ENCODE measurements at places on chromosomes 1 and 21.

DNA sequence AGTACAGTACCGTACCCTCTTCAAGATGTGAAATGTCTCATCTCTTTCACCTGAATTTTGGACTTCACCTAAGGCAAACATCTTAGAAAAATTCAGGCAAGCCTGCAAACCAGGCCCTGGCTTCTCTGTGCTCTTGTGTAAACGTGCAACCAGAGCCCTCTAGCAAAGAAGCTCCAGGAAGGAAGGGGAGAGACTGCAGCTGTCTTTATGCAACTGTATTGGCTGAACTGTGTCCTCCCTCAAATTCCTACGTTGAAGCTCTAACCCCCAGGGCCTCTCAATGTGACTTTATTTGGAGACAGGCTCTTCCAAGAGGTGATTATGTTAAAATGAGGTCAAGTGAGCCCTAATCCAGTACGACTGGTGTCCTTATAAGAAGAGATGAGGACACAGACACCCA, 60.3 kb downstream of the SLC45A1 start:
- H3K27me3 ChIP-seq = no peaks in the 10 kb centered on the region
- H3K36me3 ChIP-seq = peaks cover 10% of the 10 kb centered on the region
- peaks cover 47% of the 10 kb centered on the region for H3K4me1 ChIP-seq
- no peak overlapping the region for H3K4me3 ChIP-seq
- DNase-seq = no peak

DNA sequence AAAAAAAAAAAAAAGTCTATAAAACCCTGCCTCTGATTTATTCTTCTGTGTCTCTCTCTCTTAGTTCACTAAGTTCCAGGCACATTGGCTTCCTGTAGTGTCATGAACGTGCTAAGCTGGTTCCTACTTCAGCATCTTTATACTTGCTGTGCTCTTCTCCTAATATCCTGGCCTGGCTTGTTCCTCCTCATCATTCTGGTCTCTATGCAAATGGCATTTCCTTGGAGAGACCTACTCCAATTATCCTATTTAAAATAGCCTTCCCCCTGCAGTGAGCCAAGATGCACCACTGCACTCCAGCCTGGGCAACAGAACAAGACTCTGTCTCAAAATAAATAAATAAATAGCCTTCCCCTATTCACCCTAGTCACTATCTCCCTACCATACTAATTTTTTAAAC, 9.7 kb upstream of the CLCC1 start:
- DNase-seq = no peak
- H3K36me3 ChIP-seq = peaks cover 7% of the 10 kb centered on the region
- H3K4me1 ChIP-seq = no peaks in the 10 kb centered on the region
- no peak overlapping the region for H3K4me3 ChIP-seq
- no peaks in the 10 kb centered on the region for H3K27me3 ChIP-seq

DNA sequence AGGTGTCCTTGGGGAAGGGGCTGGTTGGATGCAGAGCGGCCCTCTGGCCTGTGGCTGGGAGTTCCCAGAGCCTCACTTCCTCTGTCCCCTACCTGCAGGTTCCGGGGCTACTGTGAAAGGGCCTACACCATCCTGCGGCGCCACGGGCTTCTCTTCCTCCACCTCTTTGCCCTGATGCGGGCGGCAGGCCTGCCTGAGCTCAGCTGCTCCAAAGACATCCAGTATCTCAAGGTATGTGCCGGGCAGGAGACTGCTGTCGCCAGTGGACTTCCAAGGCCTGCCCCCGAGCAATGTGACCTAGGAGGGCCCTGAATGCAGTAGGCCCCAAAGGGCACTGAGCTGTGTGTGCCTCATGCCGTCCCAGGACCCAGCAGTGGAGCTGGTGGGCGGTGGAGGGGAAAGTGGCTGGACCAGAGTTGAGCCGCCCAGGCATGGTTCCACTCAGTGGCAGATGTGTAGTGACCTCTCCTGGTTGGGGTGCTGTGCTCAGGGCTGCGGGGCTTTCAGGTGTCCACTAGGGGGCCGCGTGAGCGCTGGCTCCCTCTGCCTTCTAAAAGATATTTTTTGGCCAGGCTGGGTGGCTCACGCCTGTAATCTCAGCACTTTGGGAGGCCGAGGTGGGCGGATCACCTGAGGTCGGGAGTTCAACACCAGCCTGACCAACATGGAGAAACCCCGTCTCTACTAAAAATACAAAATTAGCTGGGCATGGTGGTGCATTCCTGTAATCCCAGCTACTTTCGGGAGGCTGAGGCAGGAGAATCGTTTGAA, 73.4 kb downstream of the PIK3CD start:
- no peaks in the 10 kb centered on the region for H3K27me3 ChIP-seq
- peak; percentile 39 for DNase-seq
- H3K36me3 ChIP-seq = peaks cover 23% of the 10 kb centered on the region
- H3K4me3 ChIP-seq = no peak overlapping the region
- no peaks in the 10 kb centered on the region for H3K4me1 ChIP-seq
- no peak overlapping the region for H3K27ac ChIP-seq

DNA sequence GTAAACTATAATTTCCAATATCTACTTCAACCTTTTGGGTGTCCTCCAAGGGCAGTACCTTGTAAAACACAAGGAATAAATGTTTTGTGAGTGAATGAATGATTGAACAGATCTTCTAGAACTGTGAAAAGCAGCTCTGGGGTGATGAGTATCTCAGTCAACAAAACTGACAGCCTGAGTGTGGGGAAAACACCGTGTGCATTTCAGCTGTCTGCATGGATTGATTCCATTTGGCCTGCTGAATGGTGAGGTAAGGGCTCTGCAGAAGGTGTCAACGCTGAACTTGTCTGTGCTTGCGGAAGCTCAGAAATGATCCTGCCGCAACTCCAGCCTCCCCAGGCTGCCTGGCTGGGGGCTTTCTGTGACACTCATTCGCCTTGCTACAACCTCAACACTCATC, 7.4 kb upstream of the AGMAT start:
- H3K27me3 ChIP-seq = peaks cover 8% of the 10 kb centered on the region
- H3K27ac ChIP-seq = no peak overlapping the region
- DNase-seq = no peak
- H3K4me1 ChIP-seq = peaks cover 2% of the 10 kb centered on the region

GRCh38 chr1:93554883-93555872, 107.3 kb downstream of the FNBP1L start:
- H3K27me3 ChIP-seq = no peaks in the 10 kb centered on the region
- no peak for DNase-seq
- peak overlapping the region; percentile 3 for H3K27ac ChIP-seq
- peaks cover 32% of the 10 kb centered on the region for H3K4me1 ChIP-seq
- peaks cover 38% of the 10 kb centered on the region for H3K36me3 ChIP-seq

- peaks cover 29% of the 10 kb centered on the region for H3K4me1 ChIP-seq
- no peak overlapping the region for H3K4me3 ChIP-seq
- peak overlapping the region; percentile 12 for H3K27ac ChIP-seq
- peaks cover 30% of the 10 kb centered on the region for H3K27me3 ChIP-seq
- DNase-seq = no peak
Observed at GRCh38 chr1:112806090-112806642, 91.0 kb upstream of the PPM1J start.

GRCh38 chr1:160104486-160104885, 6.1 kb upstream of the IGSF8 start:
- no peak overlapping the region for H3K27ac ChIP-seq
- no peak for DNase-seq
- H3K4me1 ChIP-seq = peaks cover 13% of the 10 kb centered on the region
- H3K27me3 ChIP-seq = peaks cover 28% of the 10 kb centered on the region

GRCh38 chr1:16155537-16156410, at the start of gene EPHA2:
TSS of gene EPHA2 (minus strand) at chr1:16156069. CDS start at chr1:16155932, 137 bp downstream.
- peak within 1 kb of the TSS; percentile 84 for H3K4me3 ChIP-seq
- peak within 1 kb of the TSS; percentile 99 for H3K27ac ChIP-seq
- peaks cover 16% of the 10 kb centered on the region for H3K27me3 ChIP-seq
- H3K4me1 ChIP-seq = peaks cover 22% of the 10 kb centered on the region
- peak; percentile 91 for DNase-seq
- H3K36me3 ChIP-seq = peaks cover 2% of the 10 kb centered on the region

DNA sequence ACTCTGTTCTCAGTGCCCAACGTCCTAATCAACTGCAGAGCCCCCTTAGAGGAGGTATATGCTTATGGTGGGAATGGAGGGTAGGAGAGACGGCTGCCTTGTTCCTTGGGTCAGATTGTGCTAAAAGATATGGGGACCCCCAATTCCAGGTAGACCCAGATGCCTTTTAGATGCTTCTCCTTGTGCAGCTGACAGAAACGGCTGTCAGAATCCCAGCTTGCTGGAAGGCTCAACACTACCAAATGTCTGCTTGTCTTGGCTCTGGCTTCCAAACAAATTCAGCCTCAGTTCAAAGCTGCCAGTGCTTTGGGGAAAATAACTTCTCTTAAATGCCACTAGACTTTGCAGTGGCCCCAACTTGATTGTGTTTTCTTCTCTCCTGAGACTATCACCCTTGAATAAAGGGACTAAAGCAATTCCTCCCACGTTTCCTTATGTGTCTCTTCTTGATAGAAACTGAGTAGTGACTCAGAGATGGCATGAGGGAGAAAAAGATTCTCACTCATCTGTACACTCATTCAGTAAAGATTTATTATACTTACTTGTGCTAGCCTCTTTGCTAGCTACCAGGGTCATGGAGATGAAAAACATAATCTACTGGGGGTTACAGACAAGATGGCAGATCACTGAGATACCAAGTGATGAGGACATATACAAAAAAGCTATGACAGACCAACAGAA, 3.4 kb upstream of the RNF19B start:
- peaks cover 43% of the 10 kb centered on the region for H3K27me3 ChIP-seq
- H3K4me1 ChIP-seq = peaks cover 6% of the 10 kb centered on the region
- DNase-seq = no peak
- no peak overlapping the region for H3K4me3 ChIP-seq

- no peaks in the 10 kb centered on the region for H3K27me3 ChIP-seq
- peaks cover 27% of the 10 kb centered on the region for H3K4me1 ChIP-seq
- no peak overlapping the region for H3K4me3 ChIP-seq
- peak overlapping the region; percentile 96 for H3K27ac ChIP-seq
- peak; percentile 57 for DNase-seq
Observed at GRCh38 chr1:8154621-8155052, 128.5 kb upstream of the ERRFI1 start.

- peaks cover 1% of the 10 kb centered on the region for H3K4me1 ChIP-seq
- H3K4me3 ChIP-seq = no peak overlapping the region
- no peak overlapping the region for H3K27ac ChIP-seq
- no peak for DNase-seq
Observed at GRCh38 chr1:156647351-156647750, 5.4 kb downstream of the BCAN start.

Measured in progenitor cell of endocrine pancreas (in vitro differentiated cells).